ENCODE measurements at places on chromosomes 1 and 21. TPM values are rescaled to one million over a fixed set of nuclear protein-coding genes. Genes with fewer than 3 reads are reported as not detected.

CCDC30 gene
- total RNA-seq, result 1.3 TPM

NHLH1 gene
- total RNA-seq, result 0.19 TPM

PER3 gene
- total RNA-seq, result 3.2 TPM

CFAP74 gene
- total RNA-seq, result not detected

BARHL2 gene
- total RNA-seq, result not detected

NBPF6 gene
- total RNA-seq, result not detected

KIF14 gene
- total RNA-seq, result 9.6 TPM

SLC45A1 gene
- total RNA-seq, result 0.48 TPM

LINGO4 gene
- total RNA-seq, result not detected

All from vein endothelial cell (primary cell).